ENCODE measurements at places on chromosomes 12 and 14. TPM values are rescaled to one million over a fixed set of nuclear protein-coding genes. Genes with fewer than 3 reads are reported as not detected.

DNA sequence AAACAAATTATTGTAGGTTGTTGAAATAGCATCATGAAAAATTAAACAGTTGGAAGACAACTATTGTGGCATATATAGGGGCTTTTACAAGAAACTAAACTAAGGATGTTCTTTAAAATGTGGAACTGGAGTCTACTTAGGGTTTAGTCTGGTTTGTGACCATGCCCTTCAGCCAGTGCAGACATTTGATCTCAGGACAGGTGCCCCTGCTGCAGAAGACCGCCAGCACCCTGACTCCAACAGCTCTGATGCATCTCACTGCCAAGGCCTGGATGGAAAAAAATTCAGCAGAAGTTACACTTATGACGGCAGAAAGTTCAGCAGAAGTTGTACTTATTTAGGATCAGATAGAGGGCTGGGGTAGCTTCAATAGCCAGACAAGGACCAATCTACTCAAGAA, 51.5 kb downstream of the TMEM117 start:
- DNase-seq = no peak
- H3K4me1 ChIP-seq = no peaks in the 10 kb centered on the region
- no peaks in the 10 kb centered on the region for H3K36me3 ChIP-seq
- H3K4me3 ChIP-seq = no peak overlapping the region
- no peaks in the 10 kb centered on the region for H3K27me3 ChIP-seq
- H3K27ac ChIP-seq = no peak overlapping the region

DNA sequence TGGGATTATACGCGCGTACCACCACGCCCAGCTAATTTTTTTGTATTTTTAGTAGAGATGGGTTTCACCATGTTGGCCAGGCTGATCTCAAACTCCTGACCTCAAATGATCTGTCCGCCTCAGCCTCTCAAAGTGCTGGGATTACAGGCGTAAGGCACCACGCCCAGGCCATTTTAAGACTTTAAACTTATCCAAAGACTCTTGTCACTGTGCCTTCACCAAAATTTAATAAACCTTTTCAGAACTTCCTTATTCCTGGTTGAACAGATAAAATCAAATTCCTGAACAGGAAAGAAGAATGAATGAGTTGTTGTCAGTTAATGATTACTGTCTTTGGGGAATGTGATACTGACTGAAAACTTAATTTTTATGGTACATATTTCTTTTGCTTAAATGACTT, 37.8 kb downstream of the GIT2 start:
- no peak overlapping the region for H3K27ac ChIP-seq
- peaks cover 7% of the 10 kb centered on the region for H3K4me1 ChIP-seq
- no peak overlapping the region for H3K4me3 ChIP-seq
- H3K27me3 ChIP-seq = no peaks in the 10 kb centered on the region
- DNase-seq = no peak
- H3K36me3 ChIP-seq = peaks cover 15% of the 10 kb centered on the region

Gene CEBPE
- not detected for total RNA-seq

GRCh38 chr12:6345319-6346091, 3.6 kb upstream of the TNFRSF1A start:
- peak overlapping the region; percentile 3 for H3K27ac ChIP-seq
- peak; percentile 97 for DNase-seq
- no peak overlapping the region for H3K4me3 ChIP-seq

GRCh38 chr12:97567619-97568110, 105.1 kb downstream of the RMST start:
- no peaks in the 10 kb centered on the region for H3K27me3 ChIP-seq
- no peak overlapping the region for H3K4me3 ChIP-seq
- H3K27ac ChIP-seq = no peak overlapping the region
- no peaks in the 10 kb centered on the region for H3K36me3 ChIP-seq
- H3K4me1 ChIP-seq = no peaks in the 10 kb centered on the region

Gene OTX2
- total RNA-seq = 8.2 TPM
